Prostate gland (tissue), 2 donors: ENCODE measurements at places on chromosomes 1 and 21. TPM values are rescaled to one million over a fixed set of nuclear protein-coding genes. Genes with fewer than 3 reads are reported as not detected.

The S100A1 gene
- 9.1 TPM for total RNA-seq

The NGF gene
- 1.1 TPM for total RNA-seq

The SPRR2F gene
- total RNA-seq = 2.2 TPM

The SERBP1 gene
- 169 TPM for total RNA-seq

The CYP2J2 gene
- 1.2 TPM for total RNA-seq

The HFM1 gene
- 0.18 TPM for total RNA-seq

The KCNT2 gene
- 1.2 TPM for total RNA-seq

GRCh38 chr1:232984577-232985425, 34.4 kb downstream of the NTPCR start:
- no peak for DNase-seq

- DNase-seq = no peak
Observed at GRCh38 chr1:24228311-24228710, 41.2 kb upstream of the IFNLR1 start.

DNA sequence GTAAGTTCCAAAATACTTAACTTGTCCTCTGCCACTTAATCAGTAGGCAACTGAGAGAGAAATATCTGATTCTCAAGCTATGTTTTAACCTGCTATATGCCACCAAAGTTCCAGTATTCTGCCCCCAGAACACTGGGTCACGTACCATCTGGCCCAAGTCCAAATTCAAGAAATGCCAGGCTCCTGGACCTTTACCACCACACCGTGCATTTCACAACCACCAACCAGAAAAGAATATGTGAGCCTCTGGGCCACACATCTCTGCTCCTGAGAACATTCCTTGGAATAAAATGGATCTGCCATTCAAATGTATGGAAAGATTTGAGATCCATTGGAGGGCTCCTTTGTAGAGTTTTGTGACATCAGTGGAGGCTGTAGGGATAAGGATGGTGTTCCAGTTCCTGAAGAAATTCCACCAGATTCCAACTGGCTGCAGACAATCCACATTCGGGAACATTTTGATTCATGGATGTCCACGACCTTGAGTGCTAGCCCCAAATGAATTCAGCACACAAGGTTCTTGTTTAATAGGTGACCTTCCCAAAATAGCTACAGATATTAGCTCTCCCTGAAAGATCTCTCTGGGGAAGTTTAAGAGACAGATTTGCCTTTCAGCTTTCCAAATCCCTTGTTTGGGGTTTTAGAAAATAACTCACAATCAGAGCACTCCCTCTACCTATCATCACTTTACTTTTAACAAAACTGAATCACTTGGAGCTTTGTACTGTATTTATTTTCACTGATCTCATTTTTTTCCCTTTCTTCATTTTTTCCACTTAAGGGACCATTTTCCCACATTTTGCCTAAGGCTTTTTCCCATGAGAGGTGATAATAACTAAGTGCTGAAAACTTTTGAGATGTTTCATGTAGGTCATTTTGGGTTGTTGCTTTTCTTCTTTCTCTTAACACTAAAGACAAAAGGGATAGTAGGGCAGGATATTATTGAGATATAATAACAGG, 128.4 kb upstream of the ZC3H11B start:
- no peak for DNase-seq

DNA sequence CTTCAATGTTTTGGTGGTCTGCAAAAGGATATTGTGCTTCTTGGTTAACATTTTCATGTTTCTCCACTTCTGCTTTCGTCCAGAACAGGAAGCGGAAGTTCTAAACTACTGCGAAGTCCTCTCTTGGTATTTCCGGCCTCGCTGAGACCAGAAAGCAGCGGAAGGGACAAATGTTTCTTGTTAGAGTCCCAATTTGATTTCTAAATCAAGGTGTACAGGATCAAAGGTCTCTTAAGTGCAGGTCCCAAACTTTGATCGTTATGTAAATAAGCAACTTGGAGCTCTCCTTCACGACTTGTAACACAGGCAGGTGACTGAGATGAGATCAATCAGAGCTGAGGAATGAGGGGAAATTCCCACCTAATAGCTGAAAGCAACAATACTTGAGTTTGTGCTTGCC, 40.1 kb upstream of the HMCN1 start:
- DNase-seq = no peak

DNA sequence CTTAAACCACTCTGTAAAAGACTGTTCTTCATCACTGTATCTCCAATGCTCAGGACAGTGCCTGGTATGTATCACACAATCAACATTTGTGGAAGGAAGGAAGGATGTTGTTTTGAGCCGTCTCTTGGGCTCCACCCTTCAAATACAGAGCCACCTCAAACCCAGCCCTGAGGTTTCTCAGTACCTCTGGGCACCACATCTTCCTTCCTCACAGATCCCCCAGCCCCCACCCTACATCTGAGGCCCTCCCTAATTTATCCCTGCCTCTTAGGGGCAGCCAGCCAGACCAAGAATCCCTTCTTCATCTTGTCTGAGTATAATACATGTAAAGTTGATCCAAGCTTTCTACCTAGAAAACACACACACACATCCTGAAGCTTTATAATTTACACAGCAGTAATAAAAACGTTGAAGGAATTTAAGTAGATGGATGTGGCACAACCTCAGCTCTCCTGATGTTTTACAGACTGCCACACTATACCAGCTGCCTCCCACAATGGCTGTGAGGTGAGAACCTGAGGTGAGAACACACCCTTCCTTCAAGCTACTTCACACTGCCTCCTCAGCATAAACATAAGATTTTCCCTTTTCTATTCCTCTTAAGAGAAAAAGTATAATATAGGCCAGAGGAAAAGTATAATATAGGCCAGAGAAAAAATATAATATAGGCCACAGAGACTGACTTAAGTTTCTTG, 48.5 kb downstream of the CDC7 start:
- no peak for DNase-seq

DNA sequence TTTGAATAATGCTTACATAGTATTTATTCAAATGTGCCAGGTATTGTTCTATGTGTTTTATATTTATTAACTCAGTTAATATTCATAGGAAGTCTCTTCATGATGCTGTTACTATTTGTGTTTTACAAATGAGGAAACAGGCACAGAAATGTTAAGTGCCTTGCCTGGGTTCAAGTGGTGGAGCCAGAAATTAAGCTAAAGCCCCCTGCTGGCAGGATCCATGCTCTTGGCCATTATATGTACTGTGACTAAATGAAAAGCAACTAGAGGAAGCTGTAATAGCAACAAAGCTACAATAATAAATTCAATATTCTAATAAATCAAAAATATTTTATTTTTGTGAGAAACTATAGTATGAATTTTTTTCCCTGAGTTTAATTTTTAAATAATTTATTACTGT, 30.0 kb downstream of the IARS2 start:
- no peak for DNase-seq

- no peak for DNase-seq
Observed at GRCh38 chr21:36087362-36088138, 17.7 kb downstream of the CBR1 start.

DNA sequence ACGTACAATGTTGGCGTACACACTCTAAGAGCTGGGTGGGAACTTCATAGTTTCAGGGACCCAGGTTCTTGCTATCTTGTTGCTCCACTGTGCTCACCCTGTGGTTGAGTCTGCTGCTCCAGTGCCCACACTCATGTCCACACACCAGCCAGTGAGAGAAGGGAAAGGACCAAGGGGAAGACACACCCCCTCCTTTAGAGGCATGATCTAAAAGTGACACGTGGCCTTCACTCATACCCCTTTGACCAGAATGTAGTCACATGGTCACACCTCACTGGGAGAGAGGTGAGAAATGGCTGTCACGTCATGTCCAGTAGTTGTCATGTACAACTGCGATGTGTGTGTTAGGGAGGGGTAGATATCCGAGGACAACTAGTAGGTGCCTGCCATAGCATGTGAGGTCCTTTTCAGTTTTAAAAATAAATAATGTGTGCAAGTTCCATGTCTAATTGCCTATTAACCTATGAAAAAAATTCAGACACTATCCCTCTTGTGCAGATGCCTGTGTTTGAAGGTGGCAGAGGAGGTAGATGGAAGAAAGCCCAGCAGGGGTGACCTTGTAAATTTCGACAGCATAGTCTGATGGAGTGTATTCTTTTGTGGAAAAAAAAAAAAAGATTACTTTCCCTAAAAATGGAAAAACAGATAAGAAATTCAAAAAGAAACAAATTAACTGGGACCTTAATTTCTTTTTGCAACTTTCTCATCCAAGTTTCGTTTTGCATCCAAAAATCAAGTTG, 149.6 kb downstream of the C1orf21 start:
- no peak for DNase-seq

DNA sequence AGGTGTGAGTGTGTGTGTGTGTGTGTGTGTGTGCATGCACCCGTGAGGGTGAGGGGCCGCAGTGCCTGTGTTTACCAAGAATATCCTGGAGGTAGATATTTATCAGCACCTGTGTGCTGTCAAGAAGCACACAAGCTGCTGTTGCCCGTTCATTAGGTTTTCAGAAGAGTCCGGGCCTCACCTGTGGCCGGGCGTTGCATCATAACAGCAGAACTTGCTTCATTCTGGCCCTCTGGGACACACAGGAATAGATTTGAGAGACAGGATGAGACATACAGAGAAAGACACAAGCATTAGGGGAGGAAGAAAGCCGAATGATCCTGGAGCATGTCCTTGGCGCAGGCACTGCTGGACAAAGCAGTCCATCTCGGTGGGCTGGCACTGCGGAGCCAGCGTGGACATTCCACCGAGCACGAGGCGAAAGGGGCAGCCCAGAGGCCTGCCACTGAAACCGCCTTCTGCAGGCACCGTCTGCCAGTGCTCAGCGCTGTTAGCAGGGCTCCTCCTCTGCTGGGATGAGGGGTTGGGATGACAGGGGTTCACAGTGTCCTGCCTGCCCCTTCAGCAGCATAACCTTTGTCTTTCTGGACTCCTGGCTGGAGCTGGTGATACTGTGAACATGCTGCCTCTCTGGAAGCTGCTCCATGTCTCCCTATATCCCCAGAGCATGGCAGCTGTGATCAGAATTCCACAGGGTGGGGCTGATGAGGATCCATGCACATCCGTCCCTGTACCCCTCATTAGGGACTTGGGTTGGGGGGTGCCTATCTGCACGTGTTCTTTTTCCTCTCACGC, 81.1 kb downstream of the PEX14 start:
- DNase-seq = peak; percentile 30

DNA sequence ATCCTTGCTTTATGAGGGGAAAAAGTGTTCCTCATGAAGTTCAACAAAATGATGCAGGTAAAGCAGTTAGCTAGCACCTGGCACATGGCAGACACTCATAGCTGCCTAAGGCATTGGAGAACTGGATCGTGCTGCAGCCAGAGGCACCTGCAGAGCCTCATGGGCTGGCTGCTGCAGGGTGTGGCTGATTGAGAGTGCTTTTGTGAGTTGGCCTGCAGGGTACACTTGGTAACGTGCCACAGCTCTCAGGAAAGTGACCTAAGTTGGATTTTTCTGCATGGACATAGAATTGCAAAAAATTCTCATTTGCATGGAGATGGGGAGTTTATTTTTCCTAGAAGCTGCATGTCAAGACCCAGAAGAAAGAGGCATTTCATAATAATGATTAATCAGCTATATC, 31.6 kb upstream of the IL20 start:
- DNase-seq = no peak

- no peak for DNase-seq
Observed at GRCh38 chr1:227901239-227901905, 46.4 kb downstream of the WNT9A start.

GRCh38 chr1:246658567-246658966, 65.6 kb upstream of the SCCPDH start:
- DNase-seq = no peak

DNA sequence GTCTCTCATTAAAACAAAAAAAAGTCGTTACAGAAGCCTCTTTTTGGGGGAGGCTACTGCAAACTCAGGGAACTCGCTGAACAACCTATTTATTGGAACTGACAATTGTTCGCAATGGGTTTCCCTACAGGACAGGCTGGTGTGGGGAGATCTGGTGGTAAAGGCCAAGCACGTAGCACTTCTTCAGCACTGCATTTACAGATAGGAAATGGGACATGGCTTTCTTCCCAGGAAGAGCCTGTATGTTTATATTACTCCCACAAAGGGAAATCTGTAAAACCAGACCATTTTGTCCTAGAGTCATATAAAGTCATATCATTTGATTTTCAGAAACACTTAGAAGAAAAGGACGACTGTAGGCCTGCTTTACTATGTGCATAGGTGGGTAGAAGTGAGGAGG, 38.8 kb upstream of the TBX15 start:
- no peak for DNase-seq

- DNase-seq = peak; percentile 34
Observed at GRCh38 chr1:84253891-84254290, 47.6 kb upstream of the SAMD13 start.

DNA sequence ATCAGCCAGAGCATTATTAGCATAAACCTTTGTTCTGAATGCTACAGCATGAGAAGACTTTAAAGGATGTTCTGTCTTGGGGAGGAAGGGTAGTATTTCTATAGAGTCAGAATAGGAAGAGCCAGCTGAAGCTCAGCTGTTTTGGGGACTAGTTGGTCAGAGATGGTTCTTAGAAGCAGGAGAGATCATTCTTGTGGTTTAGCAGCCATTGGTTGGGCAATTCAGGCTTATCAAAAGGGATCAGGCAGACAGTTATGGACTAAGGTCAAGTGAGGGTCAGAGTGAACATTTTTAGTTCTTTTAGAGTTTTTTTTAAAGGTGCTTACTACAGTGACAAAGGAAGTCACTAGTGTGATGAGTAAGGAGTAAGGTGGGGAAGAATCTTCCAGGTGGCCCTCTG, 245.5 kb downstream of the RPS6KC1 start:
- no peak for DNase-seq

DNA sequence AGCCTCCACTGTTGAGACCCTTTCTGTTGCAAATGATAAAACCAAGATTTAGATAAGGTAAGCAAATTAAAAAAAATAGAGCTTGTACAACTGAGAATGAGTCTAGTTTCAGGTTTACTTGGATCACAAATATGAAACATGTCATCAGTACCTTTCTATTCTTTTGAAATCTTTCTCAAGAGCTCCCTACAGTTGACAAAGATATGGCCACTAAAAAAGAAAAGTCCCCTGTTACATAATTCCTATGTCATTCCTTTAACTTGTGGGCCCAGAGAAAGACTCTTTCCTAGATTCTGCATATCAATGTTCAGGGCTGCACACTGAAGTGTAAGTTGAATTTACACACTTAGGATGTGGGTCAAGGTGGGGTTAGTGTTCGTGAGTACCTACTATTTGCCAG, 168.1 kb downstream of the PLA2G4A start:
- no peak for DNase-seq

DNA sequence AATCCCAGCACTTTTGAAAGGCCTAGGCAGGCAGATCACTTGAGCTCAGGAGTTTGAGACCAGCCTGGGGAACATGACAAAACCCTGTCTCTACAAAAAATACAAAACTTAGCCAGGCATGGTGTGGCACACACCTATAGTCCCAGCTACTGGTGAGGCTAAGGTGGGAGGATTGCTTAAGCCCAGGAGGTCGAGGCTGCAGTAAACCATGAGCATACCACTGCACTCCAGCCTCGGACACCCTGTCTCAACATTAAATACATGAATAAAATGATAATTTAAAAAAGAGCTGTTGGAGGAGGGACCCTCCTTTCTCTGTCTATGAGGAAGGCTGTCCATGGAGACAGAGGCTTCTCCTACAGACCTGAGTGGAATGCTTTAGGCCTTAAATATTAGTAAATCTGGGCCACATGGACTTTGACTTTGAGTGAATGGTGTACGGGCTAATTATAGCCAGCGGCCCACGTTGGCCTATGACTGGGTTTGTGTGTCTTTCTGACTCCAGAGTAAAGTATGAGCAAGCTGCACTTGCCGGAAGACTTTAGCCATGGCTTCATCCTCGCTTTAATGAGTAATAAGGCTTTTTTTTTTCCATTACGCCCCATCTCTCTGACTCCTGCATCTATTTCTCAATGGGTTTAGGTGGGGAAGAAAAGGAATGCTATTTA, 21.3 kb downstream of the RAB3B start:
- DNase-seq = no peak

GRCh38 chr1:215001419-215002021, 81.0 kb upstream of the KCNK2 start:
- DNase-seq = no peak
